ENCODE measurements at places on chromosomes 12 and 14.

- no peak for DNase-seq
- H3K27me3 ChIP-seq: peaks cover 38% of the 10 kb centered on the region
- no peak overlapping the region for H3K27ac ChIP-seq
- peaks cover 3% of the 10 kb centered on the region for H3K4me1 ChIP-seq
- H3K4me3 ChIP-seq: no peak overlapping the region
Observed at GRCh38 chr12:12221560-12221959, 45.3 kb downstream of the LRP6 start.

DNA sequence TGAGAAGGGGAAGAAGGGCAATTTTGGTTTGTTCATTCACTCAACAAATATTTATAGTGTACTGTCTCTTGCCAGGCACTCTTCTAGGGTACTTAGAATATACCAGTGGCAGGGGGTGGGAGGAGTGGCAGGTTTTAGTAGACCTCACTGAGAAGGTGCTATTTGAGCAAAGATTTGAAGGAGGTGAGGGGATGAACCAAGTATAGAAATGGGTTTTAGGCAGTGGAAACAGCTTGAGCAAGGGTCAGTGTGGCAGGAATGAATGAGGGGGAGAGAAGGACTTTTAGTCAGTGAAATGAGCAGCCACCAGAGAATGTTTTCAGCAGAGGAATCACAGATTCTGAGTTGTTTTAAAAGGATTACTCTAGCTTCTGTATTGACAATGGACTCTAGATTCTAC lies 2.3 kb downstream of the PRIM1 start:
- H3K4me1 ChIP-seq: peaks cover 50% of the 10 kb centered on the region
- H3K36me3 ChIP-seq: peaks cover 54% of the 10 kb centered on the region
- H3K27ac ChIP-seq: peak overlapping the region; percentile 75
- H3K4me3 ChIP-seq: peak overlapping the region; percentile 61
- no peaks in the 10 kb centered on the region for H3K27me3 ChIP-seq

DNA sequence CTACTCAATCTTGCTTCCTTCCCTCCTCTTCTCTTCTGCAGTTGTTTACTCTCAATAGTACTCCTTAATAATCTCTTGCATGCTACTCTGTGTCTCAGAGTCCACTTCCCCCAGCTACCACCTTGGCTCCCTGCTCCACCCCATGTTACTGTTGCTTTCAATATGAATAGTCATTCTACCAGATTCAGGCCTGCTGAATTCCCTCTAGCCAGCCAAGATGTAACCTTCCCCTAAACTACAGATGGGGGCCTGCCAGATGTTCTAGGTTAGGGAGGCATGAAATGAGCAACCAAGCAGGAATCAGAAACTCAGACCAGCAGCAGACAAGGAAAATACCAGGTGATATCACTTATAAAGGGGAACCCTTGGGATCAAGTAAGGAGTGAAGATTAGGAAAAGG lies 392.1 kb upstream of the DDHD1 start:
- H3K36me3 ChIP-seq: no peaks in the 10 kb centered on the region
- no peak for DNase-seq

DNA sequence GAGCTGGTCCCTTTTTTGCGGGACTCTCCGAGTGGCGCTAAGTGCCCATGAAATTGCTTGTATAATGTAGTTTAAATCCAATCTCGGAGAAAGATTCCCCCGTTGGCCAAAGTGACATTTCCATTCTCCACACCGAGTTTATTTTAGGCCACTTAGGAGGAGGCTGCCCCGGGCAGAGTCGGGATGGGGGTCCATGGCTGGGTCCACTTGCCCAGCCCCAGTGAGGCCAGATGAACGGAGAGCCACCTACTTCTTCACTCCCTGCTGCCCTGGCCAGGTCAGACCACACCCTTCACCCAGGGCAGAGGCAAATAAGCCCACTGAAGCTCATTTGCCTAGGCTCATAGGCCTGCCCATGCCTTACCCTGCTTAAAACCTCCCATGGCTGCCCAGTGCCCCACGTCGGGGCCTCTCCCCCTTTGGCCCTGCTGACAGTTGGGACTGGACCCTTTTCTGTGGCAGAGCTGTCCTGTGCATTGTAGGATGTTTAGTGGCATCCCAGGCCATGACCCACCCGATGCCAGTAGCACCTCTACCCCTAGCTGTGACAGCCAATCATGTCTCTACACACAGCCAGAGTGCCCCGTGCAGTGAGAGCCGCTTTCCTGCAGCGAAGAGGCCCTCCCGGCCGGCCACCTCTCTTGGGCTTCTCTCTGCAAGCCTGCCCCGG lies 51.3 kb downstream of the FAM222A start:
- H3K36me3 ChIP-seq: no peaks in the 10 kb centered on the region
- H3K27ac ChIP-seq: no peak overlapping the region
- H3K27me3 ChIP-seq: peaks cover 6% of the 10 kb centered on the region
- no peak for DNase-seq
- peaks cover 12% of the 10 kb centered on the region for H3K4me1 ChIP-seq
- no peak overlapping the region for H3K4me3 ChIP-seq

- peaks cover 5% of the 10 kb centered on the region for H3K27me3 ChIP-seq
- H3K27ac ChIP-seq: no peak overlapping the region
- no peak overlapping the region for H3K4me3 ChIP-seq
- H3K36me3 ChIP-seq: no peaks in the 10 kb centered on the region
- peaks cover 20% of the 10 kb centered on the region for H3K4me1 ChIP-seq
- DNase-seq: no peak
Observed at GRCh38 chr14:56358275-56358674, 221.3 kb upstream of the TMEM260 start.

- H3K27ac ChIP-seq: no peak overlapping the region
- DNase-seq: no peak
- H3K4me3 ChIP-seq: no peak overlapping the region
- no peaks in the 10 kb centered on the region for H3K4me1 ChIP-seq
- H3K36me3 ChIP-seq: no peaks in the 10 kb centered on the region
Observed at GRCh38 chr12:117818400-117818799, 150.4 kb downstream of the KSR2 start.

DNA sequence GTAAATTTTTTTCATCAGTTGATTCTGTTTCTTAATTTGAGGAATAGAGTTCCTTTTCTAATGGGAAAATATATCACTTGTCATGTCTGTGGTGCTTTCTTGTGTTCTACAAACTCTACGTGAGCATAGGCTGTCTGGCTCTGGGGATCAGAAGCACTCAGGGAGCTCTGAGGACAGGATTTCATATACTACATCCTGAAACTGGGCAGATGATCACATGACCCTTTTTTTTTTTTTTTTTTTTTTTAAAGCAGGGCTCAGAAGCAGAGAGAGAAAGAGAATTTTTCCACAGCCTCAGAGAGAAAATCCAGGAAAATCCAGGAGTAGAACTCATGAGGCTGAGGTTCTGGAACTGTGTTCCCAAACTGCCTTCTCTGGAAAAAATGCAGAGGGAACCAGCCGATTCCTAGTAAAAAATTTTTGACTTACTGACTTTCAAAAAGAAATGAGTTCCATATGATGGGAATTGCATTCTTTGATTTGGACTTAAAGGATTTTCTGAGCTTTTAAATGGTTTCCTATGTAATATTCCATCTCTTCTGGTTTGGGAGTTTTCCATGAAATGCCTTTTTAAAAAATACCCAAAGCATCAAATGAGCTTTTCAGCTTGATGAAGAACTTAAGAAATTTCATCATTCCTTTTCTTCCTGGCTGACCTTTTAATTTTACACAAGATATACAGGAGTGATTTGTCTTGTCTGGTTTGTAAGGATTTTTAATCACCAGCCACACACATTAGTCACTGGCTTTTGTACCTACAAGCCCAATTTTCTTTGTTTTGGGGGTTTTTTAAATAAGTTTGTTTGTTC lies 183.1 kb upstream of the HIF1A start:
- no peak overlapping the region for H3K4me3 ChIP-seq
- no peak for DNase-seq
- no peaks in the 10 kb centered on the region for H3K27me3 ChIP-seq
- H3K36me3 ChIP-seq: peaks cover 84% of the 10 kb centered on the region

GRCh38 chr14:31749275-31749674 lies 188.1 kb downstream of the NUBPL start:
- H3K27ac ChIP-seq: no peak overlapping the region
- no peak for DNase-seq
- no peak overlapping the region for H3K4me3 ChIP-seq
- peaks cover 2% of the 10 kb centered on the region for H3K4me1 ChIP-seq
- peaks cover 11% of the 10 kb centered on the region for H3K36me3 ChIP-seq

DNA sequence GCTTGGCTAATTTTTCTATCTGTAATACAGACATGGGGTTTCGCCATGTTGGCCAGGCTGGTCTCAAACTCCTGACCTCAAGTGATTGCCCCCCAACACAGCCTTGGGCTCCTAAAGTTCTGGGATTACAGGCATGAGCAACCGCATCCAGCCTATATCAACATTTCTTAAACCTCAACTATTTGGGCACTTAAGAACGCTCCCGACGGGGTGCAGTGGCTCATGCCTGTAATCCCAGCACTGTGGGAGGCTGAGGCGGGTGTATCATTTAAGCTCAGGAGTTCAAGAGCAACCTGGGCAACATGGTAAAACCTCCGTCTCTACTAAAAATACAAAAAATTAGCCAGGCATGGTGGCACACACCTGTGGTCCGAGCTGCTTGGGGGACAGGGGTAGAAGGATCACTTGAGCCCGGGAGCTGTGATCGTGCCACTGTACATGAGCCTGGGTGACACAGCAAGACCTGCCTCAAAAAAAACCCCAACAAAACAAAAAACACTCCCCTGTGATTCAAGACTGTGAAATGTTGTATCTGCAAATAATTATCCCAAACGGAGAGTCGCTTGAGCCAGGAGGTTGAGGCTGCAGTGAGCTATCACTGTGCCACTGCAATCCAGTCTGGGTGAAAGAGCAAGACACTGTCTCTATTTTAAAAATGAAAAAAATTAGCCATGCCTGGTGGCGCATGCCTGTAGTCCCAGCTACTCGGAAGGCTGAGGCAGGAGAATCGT lies 21.5 kb downstream of the PPTC7 start:
- H3K27me3 ChIP-seq: no peaks in the 10 kb centered on the region
- peaks cover 23% of the 10 kb centered on the region for H3K36me3 ChIP-seq
- peaks cover 39% of the 10 kb centered on the region for H3K4me1 ChIP-seq
- H3K27ac ChIP-seq: peak overlapping the region; percentile 85
- no peak overlapping the region for H3K4me3 ChIP-seq
- DNase-seq: no peak
